CD4-positive, alpha-beta T cell treated with Interleukin-17A for 4 hours (primary cell): ENCODE measurements at places on chromosomes 16 and 17.

- DNase-seq = peak; percentile 59
Measured at GRCh38 chr17:7260651-7261378, 1.5 kb downstream of the CLDN7 start.

DNA sequence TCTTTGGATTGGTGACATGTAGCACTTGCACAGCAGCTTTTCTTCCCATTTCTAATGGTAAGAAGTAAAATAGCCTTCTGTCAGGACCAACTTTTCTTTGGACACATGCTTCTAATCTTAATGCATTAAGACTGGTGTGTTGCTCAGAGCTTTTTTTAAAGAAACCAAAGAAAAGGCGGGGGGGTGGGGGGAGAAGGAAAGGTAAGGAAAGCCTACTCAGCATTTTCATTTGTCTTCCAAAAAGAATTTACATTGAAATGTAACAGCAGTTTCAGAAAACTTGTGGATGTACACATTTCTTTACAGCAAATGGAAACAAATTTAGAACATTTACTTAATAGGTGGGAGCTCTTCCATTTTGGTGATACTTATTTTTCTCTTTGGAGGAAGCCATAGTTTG, 49.6 kb downstream of the NLK start:
- DNase-seq = no peak

DNA sequence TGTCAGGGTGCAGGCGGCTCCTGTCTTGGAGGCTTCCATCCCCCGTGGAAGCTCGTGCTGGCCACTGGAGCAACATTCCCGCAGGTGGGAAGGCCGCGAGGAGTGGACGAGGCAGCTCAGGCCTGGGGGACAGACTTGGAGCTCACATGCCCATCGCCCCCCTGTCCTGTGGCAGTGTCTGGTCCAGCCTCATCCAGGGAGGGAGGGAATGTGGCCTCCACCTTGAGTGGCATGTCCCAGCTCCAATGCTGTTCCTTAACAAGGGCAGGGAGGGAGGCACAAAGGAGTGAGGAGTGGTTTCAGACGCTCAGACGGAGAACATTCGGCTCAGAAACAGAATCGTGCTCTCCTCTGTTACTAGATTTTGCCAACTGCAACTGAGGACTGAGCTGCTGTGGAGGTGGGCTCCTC, 159.4 kb upstream of the CHMP6 start:
- no peak for DNase-seq

DNA sequence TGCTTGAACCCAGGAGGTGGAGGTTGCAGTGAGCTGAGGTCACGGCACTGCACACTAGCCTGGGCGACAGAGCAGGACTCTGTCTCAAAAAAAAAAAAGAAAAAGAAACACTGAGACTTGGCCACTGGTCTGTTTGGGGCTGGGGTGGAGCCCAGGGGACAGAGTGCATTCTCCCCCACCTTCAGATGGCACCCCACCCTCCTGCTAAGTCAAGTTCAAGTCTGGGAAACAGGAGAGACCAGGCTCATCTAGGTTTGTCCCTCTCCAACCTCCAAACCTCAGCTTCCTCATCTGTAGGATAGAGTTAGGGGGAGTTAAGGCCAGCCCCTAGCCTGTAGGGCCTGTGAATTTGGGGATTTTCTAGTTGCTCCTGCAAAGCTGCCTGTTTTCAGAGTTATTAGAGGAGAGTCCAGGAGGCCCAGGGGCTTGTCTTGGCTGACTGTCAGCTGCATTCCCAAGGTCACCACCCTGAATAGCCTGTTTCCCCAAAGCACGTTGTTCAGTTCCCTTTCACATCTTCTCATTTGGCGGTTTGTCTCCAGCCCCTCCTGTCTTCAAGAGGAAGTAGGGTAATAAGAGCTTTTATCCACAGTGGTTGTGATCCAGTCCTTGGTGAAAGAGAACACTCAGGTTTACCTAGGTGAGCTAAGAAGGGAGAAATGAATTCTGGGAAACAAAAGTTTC, 2.2 kb downstream of the MT3 start:
- DNase-seq = no peak

DNA sequence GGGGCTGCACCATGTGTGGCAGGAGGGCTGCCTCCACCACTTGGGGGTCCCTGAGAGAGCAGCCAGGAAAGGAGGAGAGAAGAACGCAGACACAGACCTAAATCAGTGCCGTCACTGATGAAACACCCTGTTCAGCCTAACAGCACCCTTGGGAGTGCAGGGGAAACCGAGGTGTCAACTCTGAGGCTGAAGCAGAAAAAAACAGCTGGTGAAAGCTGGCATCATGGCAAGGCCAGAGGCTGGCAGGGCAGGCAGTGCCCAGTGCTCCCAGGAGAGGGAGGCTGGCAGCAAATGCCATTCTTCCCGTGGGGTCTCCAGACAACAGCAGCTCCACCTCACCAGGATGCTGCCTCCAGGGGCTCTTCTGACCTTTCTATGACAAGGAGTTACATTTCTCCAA, 23.1 kb downstream of the SPHK1 start:
- DNase-seq = no peak

GRCh38 chr17:61009663-61010062, 332.0 kb downstream of the BCAS3 start:
- DNase-seq = no peak

DNA sequence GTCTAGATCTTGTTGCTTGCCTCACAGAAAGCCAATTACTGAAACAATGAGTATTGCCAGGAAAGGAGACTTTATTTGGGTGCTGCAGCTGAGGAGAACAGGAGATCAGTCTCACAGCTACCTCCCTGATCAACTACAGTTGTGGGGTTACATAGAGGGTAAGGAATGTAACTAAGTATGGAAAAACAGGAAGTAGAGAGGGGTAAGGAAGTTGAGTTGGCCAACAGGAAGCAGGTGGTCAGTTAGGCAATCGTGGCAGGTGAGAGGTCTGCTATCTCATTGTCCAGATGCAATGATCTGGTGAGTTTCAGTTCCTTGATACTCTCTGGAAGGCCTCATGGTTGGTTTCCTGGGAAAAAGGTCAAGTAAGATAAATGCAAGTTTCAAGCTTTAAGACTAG, 333.1 kb upstream of the GOT2 start:
- DNase-seq = no peak

DNA sequence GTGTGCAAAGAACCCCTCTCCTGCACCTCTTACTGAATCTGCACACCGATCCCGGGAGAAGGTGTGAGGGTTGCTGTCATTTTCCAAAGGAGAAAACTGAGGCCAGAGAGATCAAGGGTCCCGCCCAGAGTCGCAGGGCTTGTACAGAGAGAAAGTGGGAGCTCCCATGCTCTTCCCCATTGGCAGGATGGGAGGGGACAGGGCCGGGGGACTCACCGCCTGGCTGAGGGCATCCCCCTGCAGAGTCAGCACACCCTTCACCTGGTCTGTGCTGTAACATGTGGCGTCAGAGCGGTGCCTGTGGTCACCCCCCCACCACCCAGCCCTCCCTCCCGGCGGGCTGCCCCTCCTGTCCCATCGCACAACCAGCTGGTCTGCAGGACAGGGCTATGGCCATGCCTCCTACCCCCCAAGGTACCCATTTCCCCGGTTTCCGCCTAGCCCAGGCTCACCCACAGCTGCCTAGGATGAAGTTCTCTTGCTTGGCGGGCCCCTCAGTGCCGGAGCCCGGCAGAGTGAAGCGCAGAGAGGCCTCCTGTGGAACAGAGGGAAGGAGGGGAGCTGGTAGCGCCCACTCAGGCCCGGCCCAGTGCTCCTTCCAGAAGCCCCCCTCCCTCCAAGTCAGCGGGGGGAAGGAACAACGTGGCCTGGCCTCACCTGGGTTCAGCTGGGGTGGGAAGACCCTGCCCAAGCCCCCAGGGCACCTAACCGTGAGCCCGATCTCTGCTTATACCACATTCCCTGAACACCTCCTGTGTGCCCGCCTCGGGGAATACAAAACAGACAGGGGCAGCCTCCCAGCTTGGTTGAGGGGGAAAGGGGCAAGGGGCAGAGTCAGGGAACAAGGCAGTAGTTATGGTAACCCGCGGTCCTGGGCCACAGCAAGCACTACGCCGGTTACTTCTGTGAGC, 1.1 kb downstream of the ROGDI start:
- DNase-seq = no peak

- no peak for DNase-seq
Measured at GRCh38 chr17:42751628-42752027, 6.8 kb upstream of the EZH1 start.

GRCh38 chr17:29368926-29369325, 21.2 kb upstream of the TAOK1 start:
- no peak for DNase-seq

DNA sequence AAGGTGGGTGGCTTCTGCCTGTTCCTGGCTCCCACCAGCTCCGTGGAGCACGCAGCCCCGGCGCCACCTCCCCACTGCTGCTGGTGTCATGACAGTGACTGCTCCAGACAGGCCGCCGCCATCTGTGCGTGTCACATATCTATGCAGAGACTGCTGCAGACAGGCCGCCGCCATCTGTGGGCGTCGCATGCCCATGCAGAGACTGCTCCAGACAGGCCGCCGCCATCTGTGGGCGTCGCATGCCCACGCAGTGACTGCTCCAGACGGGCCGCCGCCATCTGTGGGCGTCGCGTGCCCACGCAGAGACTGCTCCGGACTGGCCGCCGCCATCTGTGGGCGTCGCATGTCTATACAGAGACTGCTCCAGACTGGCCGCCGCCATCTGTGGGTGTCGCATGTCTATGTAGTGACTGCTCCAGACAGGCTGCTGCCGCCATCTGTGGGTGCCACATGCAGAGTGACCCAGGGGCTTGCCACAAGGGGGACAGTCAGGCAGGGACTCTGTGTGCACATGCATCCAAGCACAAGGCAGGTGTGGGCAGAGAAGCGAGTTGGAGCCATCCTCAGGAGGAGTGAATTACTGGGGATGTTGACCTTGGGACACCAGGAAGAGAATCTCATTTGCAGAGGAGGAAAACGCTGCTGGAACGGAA, 3.3 kb upstream of the FN3KRP start:
- no peak for DNase-seq

DNA sequence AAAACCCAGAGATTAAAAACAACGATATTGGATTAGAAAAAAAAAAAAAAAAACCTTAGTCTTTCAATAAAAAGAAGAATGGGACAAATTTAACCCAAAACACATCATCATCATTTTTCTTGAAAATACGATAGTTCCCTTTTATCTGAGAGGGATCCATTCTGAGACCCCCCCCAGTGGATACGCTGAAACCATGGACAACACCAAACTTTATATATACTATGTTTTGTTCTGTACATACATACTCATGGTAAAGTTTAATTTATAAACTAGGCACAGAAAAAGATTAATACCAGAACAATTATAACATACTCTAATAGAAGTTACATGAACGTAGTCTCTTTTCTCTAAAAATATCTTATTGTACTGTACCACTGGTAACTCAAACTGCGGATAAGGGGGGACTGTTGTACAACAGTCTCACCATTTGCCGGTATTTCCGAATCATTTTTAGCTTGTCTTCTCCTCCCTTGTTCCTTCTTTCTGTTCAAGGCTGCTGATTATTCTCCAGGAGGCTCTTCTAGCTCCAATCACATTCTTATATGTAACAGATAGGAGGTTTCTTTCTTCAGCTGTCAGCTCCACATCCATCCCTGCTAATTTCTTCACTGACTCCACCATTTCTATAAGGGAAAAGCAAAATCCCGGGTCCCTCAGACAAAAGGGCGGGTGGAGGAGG, 37.0 kb downstream of the RNF135 start:
- DNase-seq = no peak

DNA sequence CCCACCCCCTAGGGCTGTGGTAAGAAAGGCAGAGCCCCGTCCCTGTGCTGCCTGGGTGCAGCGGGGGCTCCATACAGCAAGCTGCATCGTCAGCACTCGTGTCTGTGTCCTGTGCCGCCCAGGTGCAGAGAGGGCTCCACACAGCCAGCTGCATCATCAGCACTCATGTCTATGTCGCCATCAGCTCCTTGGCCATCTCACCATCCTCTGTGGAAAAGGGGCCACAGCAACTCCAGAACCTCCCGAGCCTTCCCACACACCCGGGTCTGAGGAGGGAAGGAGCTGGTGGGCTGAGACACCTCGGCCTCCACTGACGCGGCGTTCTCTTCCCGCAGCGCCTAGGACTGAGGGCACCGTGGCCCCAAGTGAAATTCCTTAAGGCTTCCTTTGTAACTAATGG, 72.9 kb upstream of the CHMP6 start:
- no peak for DNase-seq

- DNase-seq = no peak
Measured at GRCh38 chr17:16361874-16362273, 8.6 kb upstream of the CENPV start.

DNA sequence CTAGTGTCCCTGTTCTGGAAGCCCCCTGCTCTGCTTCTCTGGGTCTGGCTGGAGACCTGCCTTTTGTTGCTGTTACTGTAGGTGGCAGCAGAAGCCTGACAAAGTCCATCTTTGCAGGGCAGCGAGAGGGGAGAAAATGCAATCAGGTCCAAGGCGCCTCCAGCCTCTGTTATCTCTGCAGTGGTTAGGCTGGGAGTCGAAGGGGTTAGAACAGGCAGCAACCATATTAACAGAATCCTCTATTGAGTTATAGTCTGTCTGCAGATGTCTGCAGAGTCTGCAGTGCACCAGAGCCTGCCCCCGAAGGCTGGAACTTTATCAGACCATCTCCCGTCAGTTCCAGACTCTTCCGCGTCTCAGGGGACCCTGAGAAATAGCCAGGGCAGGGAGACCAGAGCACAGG, 404.9 kb upstream of the EEF2KMT start:
- no peak for DNase-seq

- no peak for DNase-seq
Measured at GRCh38 chr17:39212195-39212810, 12.2 kb downstream of the RPL19 start.

DNA sequence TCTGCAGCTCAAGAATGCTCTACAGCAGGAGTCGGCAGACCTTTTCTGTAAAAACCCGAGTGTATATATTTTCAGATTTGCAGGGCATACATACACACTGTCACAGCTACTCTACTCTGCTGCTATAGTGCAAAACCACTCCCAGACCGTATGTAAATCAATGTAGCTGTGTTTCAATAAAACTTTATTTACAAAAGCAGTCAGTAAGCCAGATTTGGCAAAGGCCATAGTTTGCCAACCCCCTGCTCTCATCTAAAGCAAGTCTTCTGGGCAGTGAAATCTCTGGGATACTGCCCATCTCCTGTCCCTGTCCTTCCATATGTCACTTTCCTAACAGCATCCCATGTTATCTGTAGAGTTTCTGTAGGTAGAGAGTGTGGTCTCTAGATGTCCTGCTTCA, 57.2 kb upstream of the GSG1L start:
- no peak for DNase-seq

DNA sequence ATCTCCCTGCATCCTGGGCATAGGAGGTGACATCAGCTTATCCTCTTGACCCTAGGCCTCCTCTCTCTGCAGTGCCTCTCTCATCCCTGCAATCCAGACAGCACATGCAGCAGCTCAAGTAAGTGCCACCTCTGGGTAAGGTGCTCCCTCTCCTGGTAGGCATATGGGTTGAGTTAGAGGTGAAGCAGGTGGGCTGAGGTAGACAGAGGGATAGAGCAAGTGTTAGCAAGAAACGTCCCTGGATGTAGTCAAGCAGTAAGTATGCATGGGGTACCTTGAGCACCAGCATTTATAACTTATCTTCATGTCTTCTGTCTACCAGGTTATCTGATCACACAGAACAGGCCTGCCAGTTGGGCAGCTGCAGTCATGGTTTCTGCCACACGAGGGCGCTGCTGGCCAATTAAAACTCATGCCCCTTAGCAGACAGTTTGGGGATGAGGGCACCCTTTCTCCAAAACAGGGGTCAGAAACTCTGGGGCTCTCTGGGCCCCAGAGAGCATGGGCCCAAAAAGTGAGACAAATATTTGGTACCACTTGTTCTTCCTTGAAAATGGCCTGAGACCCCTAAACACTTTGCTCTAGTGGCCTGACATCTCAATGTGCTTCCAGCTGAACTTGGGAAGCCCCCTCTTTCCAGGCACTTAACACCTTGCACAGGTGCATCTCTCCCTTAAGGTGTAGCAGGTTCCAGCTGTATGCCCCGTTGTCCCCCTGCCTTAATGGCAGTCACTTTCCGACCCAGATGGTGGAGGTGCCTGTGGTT, 59.8 kb downstream of the NEUROD2 start:
- DNase-seq = peak; percentile 79
